ENCODE measurements at places on chromosomes 3 and 15.
A peak's percentile ranks its signal among the peaks of the same experiment; 100 is the strongest.

GRCh38 chr3:135629701-135630408, 335.7 kb upstream of the PPP2R3A start:
- DNase-seq: no peak

- DNase-seq: no peak
Measured at GRCh38 chr3:38630606-38631005, 18.9 kb downstream of the SCN5A start.

DNA sequence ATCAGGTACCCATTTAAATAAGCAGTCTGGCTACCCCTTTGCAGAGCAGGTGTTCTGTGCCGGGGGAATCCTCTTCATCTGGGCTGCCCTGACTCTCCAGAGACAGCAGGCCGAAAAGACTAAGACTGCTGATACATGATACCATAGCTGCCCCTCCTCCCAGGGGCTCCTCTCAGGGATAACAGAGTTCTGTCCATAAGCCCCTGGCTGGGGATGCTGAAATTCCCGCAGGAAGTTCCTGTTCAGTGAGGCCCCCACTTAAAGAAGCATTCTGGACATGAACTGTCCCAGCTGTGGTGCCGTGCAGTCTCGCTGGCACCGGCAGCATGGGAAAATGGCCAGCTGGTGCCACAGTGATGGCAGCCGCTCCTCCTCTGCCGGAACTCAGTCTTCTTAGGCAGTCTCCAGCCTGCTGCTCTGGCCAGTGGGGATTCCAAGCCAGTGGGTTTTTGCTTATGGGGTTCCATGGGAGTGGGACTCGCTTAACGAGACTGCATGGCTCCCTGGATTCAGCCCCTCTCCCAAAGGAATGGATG, 1026.2 kb downstream of the NAALADL2 start:
- no peak for DNase-seq

DNA sequence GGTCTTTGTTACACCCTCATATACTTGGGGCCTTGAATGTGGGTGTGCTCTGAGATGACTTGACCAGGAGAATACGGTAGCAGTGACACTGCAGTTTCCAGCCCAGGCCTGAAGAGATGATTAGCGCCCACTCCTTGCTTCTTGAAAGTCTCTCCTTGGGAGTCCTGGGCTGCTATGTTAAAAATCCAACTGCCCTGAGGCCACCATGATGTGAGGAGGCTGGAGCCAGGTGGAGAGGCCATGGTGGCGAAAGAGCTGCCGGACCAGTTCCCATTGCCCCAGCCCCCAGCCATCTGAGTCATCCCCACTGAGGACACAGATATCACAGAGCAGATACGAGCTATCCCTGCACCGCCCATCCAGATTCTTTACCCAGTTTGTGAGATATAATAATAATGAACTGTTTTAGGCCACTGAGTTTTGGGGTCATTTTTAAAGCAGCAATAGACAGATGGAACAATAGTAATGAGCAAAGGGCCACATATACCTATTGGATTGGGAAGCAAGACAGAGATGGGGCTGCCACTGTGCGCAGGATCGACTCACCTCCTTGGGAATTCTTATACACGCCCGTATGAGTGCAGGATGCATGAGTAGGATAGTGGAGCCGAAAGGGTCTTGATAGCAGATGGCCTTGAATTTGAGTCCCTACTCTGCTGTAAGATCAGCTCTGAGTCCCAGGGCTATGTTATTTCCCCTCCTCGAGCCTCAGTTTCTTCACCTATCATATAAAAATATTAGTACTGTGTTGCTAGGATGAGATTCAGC, 12.1 kb upstream of the GATA2 start:
- DNase-seq: no peak

DNA sequence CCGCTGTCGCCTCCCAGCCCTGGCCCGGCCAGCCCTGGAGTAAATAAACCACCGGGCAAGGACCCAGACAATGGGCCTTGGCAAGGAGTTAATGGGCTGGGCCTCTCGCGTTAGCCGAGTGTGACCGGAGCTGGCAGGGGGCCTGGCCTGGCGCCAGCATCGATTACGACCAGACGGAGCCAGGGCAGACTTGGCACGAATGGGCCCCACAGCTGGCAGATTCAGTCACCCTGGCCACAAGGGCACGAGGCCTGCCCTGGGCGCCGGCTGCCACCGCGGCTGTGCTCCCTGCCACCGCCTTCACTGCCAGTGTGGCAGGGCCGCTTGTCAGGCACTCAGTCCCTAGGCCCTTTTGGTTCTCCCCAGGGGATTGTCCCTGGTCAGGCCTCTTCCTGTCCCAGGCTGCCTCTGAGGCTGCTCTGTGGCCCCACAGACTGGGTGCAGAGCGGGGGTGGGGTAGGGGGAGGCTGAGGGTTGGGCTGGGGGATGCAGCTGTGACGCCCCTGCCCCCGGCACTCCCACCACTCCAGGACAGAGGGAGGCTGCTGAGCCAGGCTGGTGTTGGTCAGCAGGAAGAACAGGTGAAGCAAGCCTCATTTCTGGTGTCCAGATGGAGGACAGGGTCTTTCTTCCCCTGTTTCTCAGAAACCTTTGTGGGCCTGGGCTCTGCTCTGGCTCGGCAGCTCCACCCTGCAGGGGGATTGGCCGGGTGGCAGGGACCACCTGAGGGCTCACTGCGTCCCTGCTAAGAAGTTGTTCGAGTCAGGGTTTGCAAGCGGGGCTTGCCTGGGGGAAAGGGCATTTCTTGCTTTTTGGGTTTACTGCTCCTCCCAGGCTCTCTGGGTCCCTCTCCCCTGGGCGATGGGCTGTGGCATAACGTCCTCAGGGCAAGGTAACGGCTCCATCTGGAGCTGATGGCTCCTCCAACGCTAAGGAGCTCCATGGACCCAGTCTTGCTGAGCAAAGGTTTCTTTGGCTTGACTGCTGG, 30.5 kb upstream of the SRP14 start:
- no peak for DNase-seq

GRCh38 chr3:8653800-8654408, 9.3 kb upstream of the SSUH2 start:
- no peak for DNase-seq

- DNase-seq: no peak
Measured at GRCh38 chr3:190097025-190097424, 23.7 kb downstream of the P3H2 start.

GRCh38 chr3:69535613-69536012, 149.7 kb upstream of the FRMD4B start:
- no peak for DNase-seq

- peak; percentile 58 for DNase-seq
Measured at GRCh38 chr15:23642413-23643044, 5.1 kb downstream of the MAGEL2 start.

- no peak for DNase-seq
Measured at GRCh38 chr15:101597360-101597928, 54.7 kb downstream of the TM2D3 start.

GRCh38 chr3:139111392-139112229, 66.9 kb upstream of the PRR23C start:
- DNase-seq: peak; percentile 61

DNA sequence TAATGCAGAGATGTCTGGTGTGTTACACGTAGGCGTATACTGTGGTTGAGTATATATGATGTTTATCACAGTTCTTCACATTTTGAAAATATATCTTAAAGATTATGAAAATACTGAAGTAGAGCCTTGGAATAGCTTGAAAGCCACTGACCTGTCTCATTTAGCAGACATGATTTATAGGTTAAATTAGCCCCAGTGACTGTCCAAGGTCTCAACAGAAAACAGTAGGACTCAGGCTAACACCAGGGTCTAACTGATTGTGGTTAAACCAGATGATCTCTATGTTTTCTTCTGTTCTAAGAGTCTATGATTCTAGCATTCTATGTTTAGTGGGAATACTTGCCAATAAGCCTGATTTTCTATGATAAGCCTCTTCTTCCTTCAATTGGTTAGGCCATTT, 166.4 kb upstream of the NR2E3 start:
- no peak for DNase-seq

DNA sequence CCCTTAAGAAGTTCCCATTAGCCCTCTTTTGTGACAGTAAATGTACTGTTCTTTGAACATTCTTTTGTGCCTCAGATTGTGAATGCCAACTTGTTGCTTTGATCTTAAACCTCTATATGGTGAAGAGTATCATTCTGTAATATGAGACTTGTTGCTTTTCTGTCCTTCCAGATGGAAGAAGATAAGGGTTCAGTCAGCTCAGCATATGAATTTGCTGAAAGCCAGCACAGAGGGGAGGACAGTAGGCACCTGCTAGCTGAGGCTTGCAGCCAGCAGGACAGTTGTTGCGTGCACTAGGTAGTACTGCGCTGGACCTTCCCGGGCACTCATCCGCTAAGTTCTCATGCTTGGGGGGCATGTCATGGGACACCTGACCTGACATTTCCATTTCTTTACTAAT, 74.7 kb downstream of the DCUN1D1 start:
- no peak for DNase-seq

- DNase-seq: no peak
Measured at GRCh38 chr3:17505856-17506255, 236.6 kb downstream of the TBC1D5 start.

DNA sequence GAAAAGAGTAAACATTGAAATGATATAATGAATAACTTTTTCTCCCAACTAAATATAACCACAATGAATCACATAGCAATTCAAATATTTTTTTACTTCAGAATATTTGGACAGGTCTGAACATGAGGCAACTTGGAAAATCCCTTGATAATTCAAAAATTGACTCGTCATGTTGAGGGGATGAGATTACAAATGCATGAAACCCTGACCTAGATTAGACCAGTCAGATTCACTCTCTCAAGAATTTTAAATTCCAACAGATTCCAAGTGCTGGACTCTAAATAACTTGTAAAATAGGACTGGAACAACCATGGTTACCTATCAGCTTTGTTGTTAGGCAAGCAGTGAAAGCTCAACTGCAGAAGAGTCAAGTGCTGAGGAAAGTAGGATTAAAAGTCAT, 317.5 kb downstream of the GBE1 start:
- no peak for DNase-seq

- DNase-seq: no peak
Measured at GRCh38 chr3:40524222-40524567, 565 bp upstream of the ZNF621 start.

- DNase-seq: no peak
Measured at GRCh38 chr3:196178993-196179379, 32.2 kb downstream of the ZDHHC19 start.

GRCh38 chr3:117348884-117349283, 639.3 kb downstream of the TUSC7 start:
- no peak for DNase-seq

- DNase-seq: no peak
Measured at GRCh38 chr3:16174389-16174788, at the start of gene GALNT15. TSS of gene GALNT15 (plus strand) at chr3:16174680. CDS start at chr3:16175152, 472 bp downstream.

- DNase-seq: peak; percentile 46
Measured at GRCh38 chr3:112043621-112044201, 9.2 kb downstream of the TMPRSS7 start.

DNA sequence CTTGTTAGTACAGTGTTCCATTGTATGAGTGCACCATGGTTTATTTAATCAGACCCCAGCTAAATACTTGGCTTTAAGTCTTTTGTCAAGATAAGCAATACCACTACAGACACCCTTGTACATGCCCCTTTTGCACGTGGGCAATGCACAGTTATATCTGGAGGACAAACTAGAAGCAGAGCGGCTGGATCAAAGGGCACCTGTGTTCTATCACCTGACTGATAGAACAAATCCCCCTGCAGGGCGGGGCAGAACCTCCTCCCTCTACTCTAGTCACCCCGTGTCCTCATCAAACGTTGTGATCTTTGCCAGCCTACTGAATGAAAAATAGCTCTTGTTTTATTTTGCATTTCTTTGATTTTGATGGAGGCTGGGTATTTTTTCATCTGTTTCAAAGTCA, 314.9 kb downstream of the TLE3 start:
- DNase-seq: no peak

DNA sequence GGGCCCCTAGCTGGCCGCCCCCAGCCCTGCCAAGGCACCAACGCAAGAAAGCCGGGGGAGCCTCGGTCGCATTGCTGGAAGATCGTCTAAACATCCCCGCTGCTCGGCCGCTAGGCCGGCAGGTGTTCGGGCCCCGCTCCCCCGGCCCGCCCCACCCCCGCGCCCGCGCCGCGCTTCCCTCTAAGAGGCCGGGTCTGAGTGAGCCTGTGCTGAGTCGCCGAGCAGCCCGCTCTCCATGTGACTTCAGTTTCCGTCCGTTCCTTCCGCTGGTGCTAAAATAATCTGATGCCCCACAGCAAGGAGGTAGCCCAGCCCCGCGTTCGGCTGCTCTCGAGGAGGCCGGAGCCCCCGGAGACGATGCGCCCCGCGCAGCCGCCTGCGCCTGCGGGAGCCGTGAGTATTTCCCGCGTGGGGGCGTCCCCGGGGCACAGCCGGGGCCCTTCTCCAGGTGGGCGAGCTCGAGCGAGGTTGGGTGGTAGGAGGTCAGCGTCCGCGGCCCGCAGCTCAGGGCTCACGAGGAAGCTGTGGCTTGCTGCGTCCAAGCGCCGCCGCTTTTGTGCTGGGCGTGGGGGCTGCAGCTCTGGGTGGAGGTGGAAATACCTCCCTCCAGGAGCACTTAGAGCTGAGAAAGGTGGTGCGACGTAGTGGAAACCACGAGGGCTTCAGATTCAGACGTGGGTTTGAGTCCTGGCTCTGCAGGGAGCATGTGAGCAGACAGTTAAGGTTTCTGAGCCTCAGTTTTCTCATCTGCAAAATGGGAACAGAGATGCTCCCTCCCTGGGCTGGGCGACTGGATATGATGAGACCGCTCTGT, at the start of gene NRROS:
Gene NRROS (plus strand): TSS at position 212 of the 814 bp plus-strand sequence. CDS start 14,846 bp downstream, outside the sequence.
- peak; percentile 82 for DNase-seq

DNA sequence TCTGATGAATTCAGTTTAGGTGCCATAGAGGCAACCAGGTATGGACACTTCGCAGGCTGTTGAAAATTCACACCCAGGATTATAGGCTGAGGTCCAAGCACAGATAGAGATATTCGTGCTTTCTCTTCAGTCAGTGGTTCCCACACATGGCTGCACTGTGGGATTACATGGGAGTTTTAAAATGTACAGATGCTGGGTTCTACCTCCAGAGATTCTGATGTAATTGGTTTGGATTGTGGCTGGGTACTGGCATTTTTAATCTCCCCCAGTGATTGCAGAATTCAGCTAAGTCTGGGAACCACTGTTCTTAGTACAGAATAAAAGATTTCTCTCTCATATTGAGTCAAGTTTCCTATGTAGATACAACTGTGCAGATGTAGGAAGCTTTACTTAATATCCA, 91.6 kb downstream of the FOXB1 start:
- DNase-seq: no peak

DNA sequence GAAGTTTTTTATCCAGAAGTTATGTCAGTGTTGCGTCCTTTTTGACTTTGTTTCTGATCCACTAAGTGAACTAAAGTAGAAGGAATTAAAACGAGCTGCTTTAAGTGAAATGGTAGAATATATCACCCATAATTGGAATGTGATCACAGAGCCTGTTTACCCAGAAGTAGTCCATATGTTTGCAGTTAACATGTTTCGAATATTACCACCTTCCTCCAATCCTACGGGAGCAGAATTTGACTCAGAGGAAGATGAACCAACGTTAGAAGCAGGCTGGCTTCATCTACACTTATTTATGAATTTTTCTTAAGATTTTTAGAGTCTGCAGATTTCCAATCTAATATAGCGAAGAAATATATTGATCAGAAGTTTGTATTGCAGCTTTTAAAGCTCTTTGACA, 57.6 kb downstream of the DNAH1 start:
- no peak for DNase-seq
